ENCODE measurements at places on chromosomes 3 and 15.

- no peak for DNase-seq
These were observed 28.7 kb upstream of the RPS17 start for GRCh38 chr15:82568986-82569385.

DNA sequence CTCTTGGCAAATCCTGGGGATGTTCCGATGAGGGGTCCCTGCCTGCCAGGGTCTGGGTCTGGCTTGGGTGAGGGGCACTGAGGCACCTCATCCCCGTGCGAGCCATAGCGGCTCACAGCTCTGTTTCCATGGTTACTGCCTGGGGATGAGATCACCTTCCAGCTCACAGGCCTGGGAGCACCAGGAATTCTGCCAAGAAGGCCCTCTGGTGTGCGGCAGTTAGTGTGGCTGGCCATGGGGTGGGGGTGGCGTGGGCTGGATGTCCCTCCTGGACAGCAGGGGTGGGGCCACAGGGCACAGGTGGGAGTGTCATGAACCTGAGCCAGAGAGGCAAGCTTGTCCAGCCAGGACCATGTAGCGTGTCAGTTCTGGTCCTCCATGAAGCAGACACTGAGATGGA, 22.1 kb upstream of the PRR23E start:
- DNase-seq = no peak

DNA sequence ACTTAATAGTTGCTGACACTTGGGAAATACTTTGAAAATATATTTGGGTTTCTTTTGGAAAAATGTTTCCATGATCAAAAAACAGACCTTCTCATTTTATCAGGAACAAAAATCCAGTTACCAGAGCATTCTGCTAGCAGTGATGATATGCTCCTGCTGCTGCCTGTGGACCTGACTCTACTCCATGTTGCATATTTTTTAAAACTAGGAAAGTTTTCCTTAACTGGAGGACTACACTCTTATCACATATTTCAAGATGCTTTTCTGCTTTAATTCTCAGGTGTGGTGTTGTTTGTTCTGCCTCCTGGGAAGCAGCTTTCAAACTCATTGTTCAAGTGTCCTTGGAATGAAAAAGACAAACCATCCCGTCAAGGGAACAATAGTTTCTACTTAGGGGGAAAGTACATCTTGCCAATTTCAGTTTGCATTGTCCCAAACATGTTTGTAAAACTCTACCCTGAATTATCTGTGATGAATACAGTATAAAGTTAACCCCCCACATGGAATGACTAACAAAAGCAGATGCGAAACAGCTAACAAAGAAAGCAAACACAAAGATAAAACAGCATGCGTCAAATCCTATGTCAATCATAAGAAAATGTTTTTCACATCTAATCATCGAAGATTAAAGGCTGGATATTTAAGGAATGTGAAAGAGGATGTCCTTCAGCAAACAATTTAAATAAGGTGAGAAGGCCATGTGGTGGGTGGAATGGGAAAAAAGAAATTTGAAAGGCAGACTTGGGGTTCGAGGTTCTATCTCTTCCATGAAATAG, 40.1 kb upstream of the PSMD6 start:
- DNase-seq = no peak

DNA sequence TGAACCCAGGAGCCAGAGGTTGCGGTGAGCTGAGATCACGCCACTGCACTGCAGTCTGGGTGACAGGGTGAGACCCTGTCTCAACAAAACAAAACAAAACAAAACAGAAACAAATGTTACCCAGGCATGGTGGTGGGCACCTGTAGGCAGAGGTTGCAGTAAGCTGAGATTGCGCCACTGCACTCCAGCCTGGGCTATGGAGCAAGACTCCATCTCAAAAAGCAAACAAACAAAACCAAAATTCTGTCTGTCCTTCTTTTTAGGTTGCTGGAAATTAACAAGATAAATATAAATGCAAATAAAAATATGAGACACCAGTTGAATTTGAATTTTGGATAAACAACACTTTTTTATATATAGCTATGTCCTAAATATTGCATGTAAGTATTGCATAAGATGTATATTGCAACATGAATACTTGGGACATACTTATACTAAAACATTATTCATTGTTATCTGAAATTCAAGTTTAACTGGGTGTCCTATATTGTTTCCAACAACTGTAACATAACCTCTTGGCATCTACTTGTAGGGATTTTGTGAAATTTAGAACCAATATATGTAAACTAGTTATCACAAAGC, 4.7 kb upstream of the CEP97 start:
- DNase-seq = no peak

DNA sequence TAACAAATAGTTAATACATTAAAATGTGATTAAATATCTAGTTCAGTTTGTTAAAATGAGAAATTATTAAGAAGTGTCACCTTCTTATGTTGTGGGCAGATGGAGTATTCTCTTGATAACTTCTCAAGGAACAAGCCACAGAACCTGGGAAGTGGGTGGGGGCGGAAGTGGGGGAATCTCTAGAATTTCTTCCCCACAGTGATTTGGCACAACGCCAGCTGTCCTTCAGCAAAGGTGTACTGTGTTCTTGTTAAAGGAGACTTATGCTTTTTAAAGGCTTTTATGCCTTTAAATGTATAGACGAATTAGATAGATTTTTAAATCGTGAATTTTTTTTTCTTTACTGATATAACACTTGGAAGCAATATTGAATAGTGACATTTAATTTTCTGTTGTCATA, 42.4 kb downstream of the SEC22A start:
- DNase-seq = no peak

GRCh38 chr15:46956456-46956855, 760.8 kb upstream of the SEMA6D start:
- no peak for DNase-seq

DNA sequence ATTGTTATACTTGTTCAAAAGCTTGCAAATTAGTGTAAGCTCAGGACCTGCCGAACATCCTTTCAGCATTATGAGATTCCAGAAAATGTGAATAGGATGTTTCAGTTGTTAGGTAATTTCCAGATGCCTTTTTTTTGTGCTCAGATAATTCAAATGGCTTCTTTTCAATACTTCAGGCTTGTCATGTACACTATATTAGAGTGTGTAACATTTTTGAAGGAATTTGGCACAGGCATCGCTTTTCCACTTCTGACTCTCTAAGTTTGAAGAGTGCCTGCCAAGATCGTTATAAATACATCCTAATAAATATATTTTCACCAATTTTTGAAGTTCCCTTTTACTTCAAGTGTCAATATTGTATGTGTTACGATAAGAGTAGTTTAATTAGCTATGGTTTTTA, 35.2 kb downstream of the CADM2 start:
- DNase-seq = no peak

Data from NCI-H1930 (cell line).